ENCODE measurements at places on chromosomes 1 and 21.

- no peak for DNase-seq
These were observed 23.0 kb downstream of the KNCN start for GRCh38 chr1:46528297-46528955.

DNA sequence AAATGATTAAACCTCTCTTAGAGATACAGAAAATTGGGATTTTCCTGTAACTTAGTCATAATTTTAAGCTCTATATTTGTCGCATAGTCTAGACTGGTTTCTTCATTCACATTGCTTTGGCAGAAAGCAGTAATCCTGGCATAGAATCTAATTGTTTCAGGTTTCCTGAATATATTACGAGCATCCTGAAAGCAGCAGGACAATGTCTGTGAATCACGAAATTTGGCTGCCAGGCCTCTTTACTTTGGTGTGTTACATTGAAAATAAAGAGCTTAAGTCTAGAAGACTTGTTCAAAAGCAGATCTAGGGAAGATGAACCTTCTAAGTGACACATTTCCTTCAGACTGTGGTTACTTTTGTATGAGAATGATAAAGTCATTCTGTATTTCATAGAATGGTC is 72.2 kb downstream of the TDRD5 start:
- no peak for DNase-seq

GRCh38 chr1:88169139-88169538 is 514.9 kb upstream of the PKN2 start:
- no peak for DNase-seq

- no peak for DNase-seq
These were observed 3.8 kb downstream of the CTPS1 start for GRCh38 chr1:40983286-40983685.

DNA sequence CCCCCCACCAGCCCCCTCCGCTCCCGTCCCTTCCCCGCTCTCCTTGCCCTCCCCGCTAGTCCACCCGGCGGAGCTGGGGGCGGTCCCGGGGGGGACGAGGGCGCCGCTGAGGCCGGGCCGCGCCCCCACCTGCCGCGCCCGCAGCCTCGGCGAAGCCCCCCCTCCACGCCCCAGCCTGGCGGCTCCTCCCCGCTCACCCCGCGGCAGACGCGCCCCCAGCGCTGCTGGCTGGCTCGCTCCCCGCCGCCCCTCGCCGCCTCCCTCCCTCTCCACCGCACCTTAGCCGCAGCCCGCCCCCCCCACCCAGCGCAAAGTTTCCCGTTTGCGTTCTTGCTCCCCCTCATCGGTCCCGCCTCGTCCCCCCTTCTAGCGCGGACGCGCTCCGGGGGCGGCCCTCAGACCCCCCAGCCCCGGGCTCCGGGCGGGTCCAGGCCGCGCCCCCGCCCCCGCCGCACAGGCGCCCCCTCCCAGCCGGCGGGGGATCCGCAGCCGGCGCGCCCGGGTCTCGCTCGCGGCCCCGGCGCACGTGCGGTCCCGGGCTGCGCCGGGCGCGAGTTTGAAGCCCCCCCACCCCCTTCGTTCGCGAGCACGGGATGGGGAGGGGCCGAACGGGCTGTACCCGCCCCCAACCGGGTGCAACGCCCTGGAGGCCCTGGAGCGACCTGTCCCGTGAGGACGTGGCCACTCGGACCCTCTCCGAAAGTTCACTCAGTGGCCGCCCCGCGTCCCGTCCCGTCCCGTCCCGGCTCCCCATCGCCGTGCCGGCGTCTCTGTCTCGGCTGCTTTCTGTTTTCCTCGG is 623 bp downstream of the PTPRF start:
- DNase-seq, result no peak

DNA sequence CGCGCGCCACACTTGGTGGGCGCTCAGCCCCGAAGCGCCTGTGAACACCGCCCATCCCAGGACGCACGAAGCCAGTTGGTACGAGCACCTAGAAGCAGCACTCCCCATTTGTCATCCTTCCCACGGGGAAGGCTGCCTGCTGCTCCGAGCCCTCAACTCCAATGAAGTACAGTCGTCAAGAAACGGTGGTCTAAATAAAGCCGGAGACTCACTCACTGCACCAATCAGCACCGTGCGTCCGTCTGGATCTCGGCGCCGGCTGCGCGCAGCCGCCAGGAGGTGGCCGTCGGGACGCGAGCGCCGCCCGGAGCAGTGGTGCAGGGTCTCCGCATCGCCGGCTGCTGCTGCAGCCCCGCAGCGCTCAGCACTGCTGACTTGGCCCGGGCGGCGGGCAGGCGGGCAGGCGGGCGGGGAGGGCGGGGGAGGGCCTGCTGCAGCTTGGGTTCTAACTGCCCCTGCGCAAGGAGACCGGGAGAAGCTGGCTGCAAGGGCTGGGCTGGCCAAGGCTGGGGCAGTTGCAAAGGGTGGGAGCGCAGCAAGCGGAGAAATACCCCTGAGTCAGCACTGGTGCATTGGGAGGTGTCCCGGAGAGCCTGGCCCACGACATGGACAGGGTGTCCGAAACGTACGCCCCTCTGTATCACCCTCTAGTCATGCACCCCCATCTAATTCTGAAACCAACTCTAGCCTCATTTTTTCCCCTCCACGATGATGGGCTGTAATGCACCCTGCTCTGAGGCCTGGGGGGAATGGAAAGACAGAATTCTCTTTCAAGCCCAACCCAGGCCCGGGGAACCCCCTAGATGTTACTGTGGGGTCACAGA is 35.8 kb upstream of the H6PD start:
- peak; percentile 60 for DNase-seq

DNA sequence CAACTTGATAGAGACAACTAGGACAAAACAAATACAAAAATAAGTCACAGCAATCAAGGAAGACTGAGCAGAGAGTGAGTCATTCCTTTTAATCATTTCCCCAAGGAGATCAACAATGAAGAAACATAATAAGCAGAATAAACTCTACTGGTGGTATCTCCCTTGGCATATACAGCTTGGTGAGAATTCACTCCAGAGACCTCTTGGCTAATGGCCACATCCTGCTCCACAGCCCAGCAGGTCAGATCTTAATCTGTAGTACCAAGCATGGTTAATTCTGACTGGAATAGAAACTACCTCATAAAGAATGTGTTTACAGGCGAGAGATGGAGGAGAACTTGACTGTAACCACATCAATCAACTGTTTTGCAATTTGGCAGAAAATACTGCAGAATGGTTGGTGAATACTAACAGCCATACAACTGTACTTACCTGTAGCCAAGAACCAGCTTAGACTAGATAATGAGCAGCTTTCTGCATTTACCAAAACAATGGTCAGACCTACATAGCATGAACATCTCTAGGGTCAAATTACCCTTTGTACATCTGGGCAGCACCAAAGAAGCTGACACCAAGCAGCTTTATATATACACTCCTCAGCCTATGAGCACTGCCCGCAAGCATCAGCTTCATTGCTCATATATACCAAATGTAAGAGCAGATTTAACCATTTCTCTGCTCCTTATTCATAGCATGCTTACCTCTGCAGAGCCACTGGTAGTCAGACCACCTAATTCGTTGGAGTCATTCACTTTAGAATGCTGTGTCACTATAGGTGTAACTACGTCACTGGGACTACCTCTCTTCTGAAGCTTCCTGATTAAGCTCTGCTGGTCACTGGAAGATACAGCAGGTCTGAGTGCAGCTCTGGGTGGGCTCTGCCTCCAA is 51.0 kb downstream of the KIAA0319L start:
- no peak for DNase-seq

DNA sequence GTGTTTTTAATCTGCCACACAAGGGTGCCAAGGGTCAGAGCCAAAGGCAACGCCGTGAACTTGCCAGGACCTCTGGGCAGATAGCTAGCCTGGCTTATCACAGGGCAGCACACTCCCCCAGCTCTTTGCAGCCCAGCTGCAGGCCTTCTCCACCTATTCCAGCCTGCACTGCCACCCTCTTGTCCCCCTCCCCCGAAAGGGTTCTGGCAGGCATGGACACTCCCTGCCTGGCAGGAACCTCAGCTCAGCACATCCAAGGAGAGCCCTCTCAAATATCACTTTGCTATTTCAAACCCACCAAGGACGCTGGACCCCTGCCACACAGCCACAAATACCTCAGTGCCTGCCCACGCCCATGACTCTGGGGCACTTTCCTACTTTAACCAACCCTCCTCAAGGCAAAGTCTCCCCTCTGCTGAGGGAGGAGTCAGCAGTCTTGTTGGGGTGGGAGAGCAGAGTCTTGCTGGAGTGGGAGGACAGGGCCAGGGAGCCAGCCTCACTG is 9.1 kb downstream of the SSBP3 start:
- peak; percentile 85 for DNase-seq

DNA sequence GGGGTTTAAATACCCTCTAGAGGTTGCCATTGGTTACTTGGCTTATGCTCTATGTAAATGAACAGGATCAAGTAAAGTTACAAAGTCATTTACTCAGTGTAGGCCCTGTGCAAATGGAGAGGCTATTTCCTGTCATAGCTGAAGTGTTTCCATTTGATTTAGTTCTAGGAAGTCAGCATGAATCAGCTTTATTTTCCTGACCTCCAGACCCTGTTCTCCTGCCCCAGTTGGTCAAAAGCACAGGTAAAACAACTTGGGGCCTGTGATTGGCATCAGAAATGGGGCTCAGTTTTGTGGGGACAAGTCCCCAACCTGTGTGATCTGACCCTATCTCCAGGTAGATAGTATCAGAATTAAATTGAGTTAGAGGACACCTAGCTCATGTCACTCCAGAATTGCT is 239.9 kb downstream of the HHAT start:
- DNase-seq, result no peak

DNA sequence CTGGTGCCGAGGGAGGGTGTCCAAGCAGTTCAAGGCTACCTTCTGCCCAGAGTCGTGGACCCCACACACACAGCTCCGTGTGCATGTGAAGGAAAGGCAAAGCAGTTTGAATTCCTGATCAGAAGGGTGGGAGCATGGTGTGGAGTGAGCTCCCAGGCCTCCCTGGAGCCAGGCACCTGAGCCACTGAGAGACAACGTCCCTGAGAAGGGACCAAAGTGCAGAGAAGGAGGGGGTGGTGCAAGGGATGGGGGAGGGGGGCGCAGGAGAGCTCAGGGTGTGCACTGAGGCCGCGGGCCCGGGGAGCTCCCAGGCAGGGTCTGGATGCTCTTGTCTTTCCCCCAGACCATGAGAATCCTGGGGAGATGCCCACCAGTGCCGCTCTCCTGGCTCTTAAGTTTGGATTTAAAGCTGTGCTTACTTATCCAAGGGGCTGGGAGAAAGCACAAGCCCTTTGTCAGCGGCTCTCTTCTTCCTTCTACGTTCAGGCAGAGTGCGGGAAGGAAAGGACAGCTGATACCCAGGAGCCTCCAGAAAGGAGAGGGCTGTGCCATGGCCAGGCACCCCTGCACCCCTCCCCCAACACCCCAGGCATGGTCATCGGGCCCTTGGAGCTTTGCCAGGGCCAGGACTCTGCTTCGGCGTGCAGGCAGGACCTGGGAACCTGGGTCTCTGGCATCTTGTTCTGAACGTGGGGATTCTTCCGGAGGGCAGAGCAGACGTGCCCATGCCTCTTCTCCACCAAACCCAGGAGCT is 24.1 kb downstream of the ACTA1 start:
- peak; percentile 45 for DNase-seq

DNA sequence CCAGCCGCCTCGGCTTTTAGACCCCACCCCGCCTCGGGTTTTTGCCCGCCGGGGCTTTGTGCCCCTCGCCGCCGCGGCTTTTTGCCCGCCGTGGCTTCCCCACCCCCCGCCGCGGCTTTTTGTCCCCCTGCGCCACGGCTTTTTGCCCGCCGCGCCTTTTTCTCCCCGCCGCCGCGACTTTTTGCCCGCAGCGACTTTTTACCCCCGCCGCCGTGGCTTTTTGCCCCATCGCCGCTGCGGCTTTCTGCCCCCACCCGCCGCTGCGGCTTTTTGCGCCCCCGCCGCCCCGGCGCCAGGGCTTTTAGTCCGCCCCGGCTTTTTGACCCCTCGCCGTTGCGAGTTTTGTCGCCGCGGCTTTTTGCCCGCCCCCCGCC is 474.4 kb downstream of the FAM72C start:
- DNase-seq, result no peak

DNA sequence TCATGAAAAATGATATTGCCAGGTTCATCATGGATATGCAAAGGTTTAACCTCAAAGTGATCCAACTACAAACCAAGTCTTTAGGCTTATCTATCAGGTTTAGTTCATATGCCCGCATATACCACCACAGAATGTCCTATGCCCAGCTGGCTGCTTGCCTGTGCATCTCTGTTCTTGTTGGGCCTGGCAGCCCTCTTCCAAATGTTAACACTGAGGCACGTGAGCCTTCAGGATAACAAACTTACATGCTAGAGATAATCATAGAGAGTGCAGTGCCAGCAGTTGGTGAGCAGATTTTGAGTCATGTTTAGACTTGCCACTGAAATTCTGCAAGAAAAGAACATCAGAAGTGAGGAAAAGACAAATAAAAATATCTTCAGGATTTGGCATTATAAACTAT is 607.9 kb upstream of the TMPRSS15 start:
- peak; percentile 36 for DNase-seq

GRCh38 chr21:33257094-33257803 is 8.9 kb upstream of the IL10RB start:
- no peak for DNase-seq

GRCh38 chr1:234188454-234188792 is 184.8 kb upstream of the COA6 start:
- no peak for DNase-seq

DNA sequence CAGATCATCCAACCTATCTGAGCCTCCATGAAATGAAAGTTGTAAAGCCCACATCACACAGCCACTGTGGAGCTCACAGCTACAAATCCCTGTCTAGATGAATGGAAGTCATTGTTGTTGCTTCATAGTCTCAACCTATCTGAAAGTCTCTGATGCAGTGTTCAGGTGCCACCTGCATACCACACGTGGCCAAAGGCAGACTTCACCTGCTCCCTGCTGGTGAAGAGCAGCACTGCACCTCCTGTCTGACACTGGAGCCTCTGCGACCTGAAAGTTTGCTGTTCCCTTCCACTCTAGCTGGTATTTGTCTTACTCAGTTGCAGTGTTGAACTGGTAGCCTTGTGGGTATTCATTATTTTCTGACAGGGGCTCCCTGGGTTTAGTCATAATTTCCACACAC is 18.4 kb downstream of the LORICRIN start:
- DNase-seq, result no peak

DNA sequence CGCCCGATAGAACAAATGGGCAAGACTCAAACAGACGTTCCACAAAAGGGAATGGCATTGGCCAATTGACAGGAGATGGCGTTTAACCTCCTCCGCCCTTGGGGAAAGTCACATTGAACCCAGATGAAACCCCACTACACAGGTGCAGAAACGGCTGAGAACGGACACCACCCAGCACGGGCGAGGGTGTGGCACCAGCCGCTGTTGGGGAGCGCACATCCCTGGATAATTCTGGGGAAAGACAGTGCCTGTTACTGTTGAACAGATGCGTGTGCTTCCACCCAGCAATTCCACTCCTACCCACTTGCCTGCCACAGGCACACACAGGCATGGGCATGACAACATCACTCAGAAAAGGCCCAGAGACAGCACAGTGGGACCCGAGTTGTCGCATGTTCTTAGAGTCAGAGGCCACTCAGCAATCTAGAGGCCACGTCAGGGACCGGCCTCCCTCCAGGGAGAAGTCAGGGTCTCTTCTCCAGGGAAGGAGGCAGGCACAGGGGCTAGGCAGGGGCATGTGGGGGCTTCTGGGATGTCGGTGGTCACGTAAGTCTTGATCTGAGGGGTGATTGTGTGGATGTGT is 15.2 kb downstream of the PRXL2B start:
- DNase-seq, result peak; percentile 30

GRCh38 chr1:98426092-98426491 is 235.4 kb upstream of the SNX7 start:
- DNase-seq, result no peak
